ENCODE measurements at places on chromosomes 5 and 9. TPM values are rescaled to one million over a fixed set of nuclear protein-coding genes. Genes with fewer than 3 reads are reported as not detected.

Gene SLC44A1
- 31.3 TPM for polyA plus RNA-seq

Gene GFI1B
- not detected for polyA plus RNA-seq

Gene CCNB1
- polyA plus RNA-seq: 34.3 TPM

Gene ACOT12
- polyA plus RNA-seq: 2.9 TPM

Gene ERBIN
- polyA plus RNA-seq: 32.9 TPM

Gene GABRA1
- not detected for polyA plus RNA-seq

Gene NFIL3
- 90.7 TPM for polyA plus RNA-seq

Gene CDK9
- 92.3 TPM for polyA plus RNA-seq

Gene C9orf50
- 0.86 TPM for polyA plus RNA-seq

Gene AHRR
- 1.8 TPM for polyA plus RNA-seq

Gene PRXL2C
- 11.6 TPM for polyA plus RNA-seq

Gene GGTA1
- polyA plus RNA-seq: 0.77 TPM

Gene ADCY2
- 3.2 TPM for polyA plus RNA-seq

Gene DOCK8
- 3.0 TPM for polyA plus RNA-seq

Gene GADD45G
- 47.8 TPM for polyA plus RNA-seq

Gene TLX3
- 0.22 TPM for polyA plus RNA-seq

Gene PDGFRB
- polyA plus RNA-seq: 55.2 TPM

Gene BOD1
- polyA plus RNA-seq: 83.1 TPM

Gene GHR
- polyA plus RNA-seq: 14.4 TPM

Gene FOXD4L5
- polyA plus RNA-seq: 0.09 TPM

Gene SYNPO
- 5.3 TPM for polyA plus RNA-seq

Gene OTP
- not detected for polyA plus RNA-seq

Gene FAT2
- 0.55 TPM for polyA plus RNA-seq

Gene PCDHB13
- polyA plus RNA-seq: 1.1 TPM

Gene CCDC183
- 32.1 TPM for polyA plus RNA-seq

Gene PTPDC1
- polyA plus RNA-seq: 5.3 TPM

Gene PCDHGC5
- polyA plus RNA-seq: 0.16 TPM

Gene ECPAS
- polyA plus RNA-seq: 29.1 TPM

Gene NXNL2
- polyA plus RNA-seq: 2.5 TPM

Gene CTNNAL1
- polyA plus RNA-seq: 57.4 TPM

Gene IL33
- not detected for polyA plus RNA-seq

Gene TAF11L5
- not detected for polyA plus RNA-seq

Gene CRB2
- 7.6 TPM for polyA plus RNA-seq

Gene OBP2B
- polyA plus RNA-seq: not detected

Gene C5orf58
- polyA plus RNA-seq: not detected

Gene SIT1
- polyA plus RNA-seq: not detected

Gene NRG2
- polyA plus RNA-seq: 1.5 TPM

Gene PCSK1
- 0.08 TPM for polyA plus RNA-seq

Gene SPATA31D4
- not detected for polyA plus RNA-seq

Gene CDC25C
- 1.6 TPM for polyA plus RNA-seq

Gene GPR150
- 1.0 TPM for polyA plus RNA-seq

Gene BTNL8
- 12.5 TPM for polyA plus RNA-seq

Gene SNAPC4
- 8.7 TPM for polyA plus RNA-seq

Gene ICE1
- polyA plus RNA-seq: 9.5 TPM

Gene NUTM2F
- 0.29 TPM for polyA plus RNA-seq

Gene NRARP
- 18.7 TPM for polyA plus RNA-seq

Gene IL13
- polyA plus RNA-seq: not detected

Gene RALGPS1
- polyA plus RNA-seq: 17.0 TPM

Gene PCDHGB2
- polyA plus RNA-seq: not detected

Gene CDC20B
- 0.12 TPM for polyA plus RNA-seq

Gene PCDHGA6
- not detected for polyA plus RNA-seq

Gene WDR38
- polyA plus RNA-seq: not detected

Gene EMB
- 8.0 TPM for polyA plus RNA-seq

Gene ATP6V1G1
- 439 TPM for polyA plus RNA-seq

Gene KCNMB1
- polyA plus RNA-seq: 0.18 TPM

Gene FOXI1
- not detected for polyA plus RNA-seq

Gene TMEM215
- not detected for polyA plus RNA-seq

Gene FAM120A
- 16.0 TPM for polyA plus RNA-seq

Gene IFNB1
- not detected for polyA plus RNA-seq

Data from hepatocyte (in vitro differentiated cells).